ENCODE measurements at places on chromosomes 11 and 22. TPM values are rescaled to one million over a fixed set of nuclear protein-coding genes. Genes with fewer than 3 reads are reported as not detected.

DNA sequence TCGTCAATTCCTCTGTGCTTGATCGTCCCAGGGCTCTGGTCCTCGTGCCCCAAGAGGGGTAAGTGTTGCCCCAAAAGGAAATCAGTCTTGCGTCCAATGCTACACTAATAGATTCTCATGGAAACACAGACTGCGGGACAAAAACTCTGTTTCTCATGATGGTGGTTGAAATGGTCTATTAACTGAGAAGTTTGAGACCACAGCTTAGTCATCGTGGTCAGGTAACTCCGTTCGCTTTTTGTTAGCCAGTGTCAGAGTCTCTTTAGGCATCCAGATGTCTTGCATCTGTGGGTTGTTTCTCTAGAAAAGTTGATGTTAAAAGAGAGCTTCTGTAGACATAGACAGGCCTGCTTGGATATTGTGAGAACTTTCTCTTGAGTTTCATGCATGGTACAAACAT is 104.6 kb upstream of the SORL1-AS1 start:
- H3K36me3 ChIP-seq, result peaks cover 3% of the 10 kb centered on the region
- no peak for DNase-seq
- H3K27me3 ChIP-seq, result no peaks in the 10 kb centered on the region
- H3K4me1 ChIP-seq, result peaks cover 4% of the 10 kb centered on the region
- no peak overlapping the region for H3K4me3 ChIP-seq

DNA sequence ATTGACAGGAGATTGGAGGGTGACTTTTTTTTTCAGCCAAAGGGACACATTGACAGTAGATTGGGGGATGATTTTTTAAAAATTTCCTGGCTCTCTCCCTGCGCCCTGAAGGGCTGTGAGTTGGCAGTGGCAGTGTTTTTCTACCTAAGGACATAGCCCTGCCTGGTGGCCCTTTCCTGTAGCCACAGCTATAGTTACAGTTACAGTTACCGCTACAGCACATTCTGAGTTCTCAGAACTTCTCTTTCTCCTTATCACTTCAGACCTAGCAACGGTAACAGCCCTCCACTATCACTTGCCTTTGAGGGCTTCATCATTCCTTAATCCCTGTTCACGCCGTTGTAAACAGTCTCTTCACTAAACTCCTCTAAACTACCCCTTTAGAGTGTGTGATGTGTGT is 684 bp downstream of the MRGPRX2 start:
- no peak overlapping the region for H3K27ac ChIP-seq
- no peak overlapping the region for H3K4me3 ChIP-seq
- H3K4me1 ChIP-seq, result no peaks in the 10 kb centered on the region
- peaks cover 16% of the 10 kb centered on the region for H3K27me3 ChIP-seq
- no peaks in the 10 kb centered on the region for H3K36me3 ChIP-seq

- no peaks in the 10 kb centered on the region for H3K36me3 ChIP-seq
- peaks cover 100% of the 10 kb centered on the region for H3K27me3 ChIP-seq
- no peak for DNase-seq
- H3K4me1 ChIP-seq, result peaks cover 38% of the 10 kb centered on the region
Observed at GRCh38 chr11:129374081-129374992, 1.3 kb upstream of the BARX2 start.

GRCh38 chr11:13105237-13105844 is 96.2 kb downstream of the RASSF10 start:
- DNase-seq, result peak; percentile 18
- no peaks in the 10 kb centered on the region for H3K36me3 ChIP-seq
- H3K4me3 ChIP-seq, result no peak overlapping the region
- peaks cover 18% of the 10 kb centered on the region for H3K4me1 ChIP-seq
- peaks cover 10% of the 10 kb centered on the region for H3K27me3 ChIP-seq
- H3K27ac ChIP-seq, result peak overlapping the region; percentile 31

DNA sequence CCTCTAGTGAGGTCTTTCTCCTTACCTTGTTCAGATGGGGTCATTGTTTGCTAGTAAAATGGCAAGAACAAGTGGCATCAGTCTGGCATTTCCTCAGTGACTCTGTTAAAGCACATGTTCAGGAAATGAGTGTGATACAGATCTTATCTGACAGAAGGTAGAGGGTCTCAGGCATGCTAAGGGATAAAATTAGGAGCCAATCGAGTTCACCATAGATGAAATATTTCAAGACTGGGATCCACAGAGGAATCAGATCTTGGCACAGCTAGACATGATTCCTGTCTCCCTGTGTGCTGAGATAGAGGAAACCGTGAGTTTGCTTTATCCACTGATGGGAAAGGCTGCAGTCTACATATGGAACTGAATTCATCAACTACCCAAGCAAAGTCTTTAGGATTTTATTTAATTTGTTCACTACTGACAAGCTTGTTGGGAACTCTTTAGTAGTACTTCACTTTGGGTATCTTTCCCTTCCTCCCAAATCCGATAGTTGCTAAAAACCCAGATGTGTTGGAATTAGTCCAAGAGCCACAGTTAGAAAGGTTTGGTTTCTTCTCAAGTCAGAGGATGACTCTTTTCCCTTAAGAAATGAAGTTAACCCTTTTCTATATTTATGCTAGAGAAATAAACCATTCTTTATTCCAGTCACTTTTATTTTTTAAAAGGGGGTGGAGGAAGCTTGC is 18.4 kb downstream of the FAM118B start:
- peaks cover under 1% of the 10 kb centered on the region for H3K36me3 ChIP-seq
- peak overlapping the region; percentile 41 for H3K27ac ChIP-seq
- H3K27me3 ChIP-seq, result no peaks in the 10 kb centered on the region

- peaks cover 25% of the 10 kb centered on the region for H3K4me1 ChIP-seq
- H3K4me3 ChIP-seq, result no peak overlapping the region
- H3K27ac ChIP-seq, result no peak overlapping the region
- DNase-seq, result no peak
Observed at GRCh38 chr11:34239465-34240149, 118.2 kb downstream of the ABTB2 start.

DNA sequence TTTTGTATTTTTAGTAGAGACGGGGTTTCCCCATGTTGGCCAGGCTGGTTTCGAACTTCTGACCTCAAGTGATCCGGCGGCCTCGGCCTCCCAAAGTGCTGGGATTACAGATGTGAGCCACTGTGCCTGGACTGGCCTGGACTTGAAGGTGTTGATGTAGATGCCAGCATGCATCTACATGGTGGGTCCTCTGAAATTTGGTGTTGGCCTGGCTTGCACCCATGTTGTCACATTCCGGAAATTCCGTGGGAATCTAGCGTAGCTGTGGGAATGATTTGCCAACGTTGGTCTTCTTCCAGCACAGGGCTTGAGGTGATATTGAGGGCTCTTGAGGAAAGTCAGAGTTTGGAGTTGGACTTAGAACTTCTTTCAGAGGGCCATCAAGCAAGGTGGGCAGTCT is 6.5 kb downstream of the PACS1 start:
- no peaks in the 10 kb centered on the region for H3K27me3 ChIP-seq
- peaks cover 26% of the 10 kb centered on the region for H3K36me3 ChIP-seq
- peaks cover 41% of the 10 kb centered on the region for H3K4me1 ChIP-seq
- no peak for DNase-seq
- H3K27ac ChIP-seq, result peak overlapping the region; percentile 42

DNA sequence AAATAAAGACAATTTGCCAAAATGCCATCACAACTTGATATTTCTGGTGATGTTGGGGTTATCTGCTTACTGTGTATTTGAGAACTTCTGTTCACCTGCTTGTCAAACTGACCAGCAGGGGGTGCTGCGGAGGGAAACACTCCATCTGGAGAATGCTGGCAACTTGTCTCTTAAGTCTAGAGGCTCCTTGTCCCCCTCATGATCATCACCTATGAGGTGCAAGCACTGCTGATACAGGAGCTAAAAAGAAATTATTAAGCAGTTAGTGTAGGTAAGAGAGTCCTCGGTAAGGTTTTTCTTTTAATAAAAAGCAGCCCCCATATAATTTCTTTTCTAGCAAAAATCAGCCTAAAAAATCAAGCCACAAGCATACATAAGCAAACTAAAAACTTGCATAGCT is 32.7 kb upstream of the GLYATL1B start:
- H3K4me3 ChIP-seq, result no peak overlapping the region
- peaks cover 32% of the 10 kb centered on the region for H3K27me3 ChIP-seq
- peaks cover 5% of the 10 kb centered on the region for H3K4me1 ChIP-seq
- peak; percentile 51 for DNase-seq
- H3K36me3 ChIP-seq, result no peaks in the 10 kb centered on the region

DNA sequence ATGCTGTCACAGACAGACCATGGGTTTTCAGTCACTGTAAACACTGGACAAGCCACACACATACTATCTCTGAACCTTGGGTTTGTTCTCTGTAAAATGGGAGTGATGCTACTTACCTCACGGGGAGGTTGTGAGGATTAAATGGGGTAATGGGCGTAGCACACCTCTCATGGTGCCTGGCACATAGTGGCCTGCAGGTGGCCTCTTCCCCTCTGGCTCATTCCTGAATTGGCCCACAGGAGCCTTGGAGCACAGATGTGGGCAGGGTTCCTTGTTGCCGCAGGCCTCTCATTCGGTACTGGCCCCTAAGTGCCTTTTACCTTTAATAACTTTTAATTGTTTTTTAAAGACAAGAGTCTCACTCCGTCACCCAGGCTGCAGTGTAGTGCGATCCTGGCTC is 11.7 kb downstream of the MICAL2 start:
- no peak overlapping the region for H3K27ac ChIP-seq
- no peak overlapping the region for H3K4me3 ChIP-seq
- DNase-seq, result no peak

- no peaks in the 10 kb centered on the region for H3K27me3 ChIP-seq
- peak overlapping the region; percentile 90 for H3K27ac ChIP-seq
- no peak overlapping the region for H3K4me3 ChIP-seq
- DNase-seq, result no peak
Observed at GRCh38 chr22:18021431-18021830, 2.9 kb downstream of the MICAL3 start.

GRCh38 chr11:61012737-61013215 is 41.3 kb downstream of the CD6 start:
- no peak overlapping the region for H3K4me3 ChIP-seq
- H3K4me1 ChIP-seq, result peaks cover 5% of the 10 kb centered on the region

DNA sequence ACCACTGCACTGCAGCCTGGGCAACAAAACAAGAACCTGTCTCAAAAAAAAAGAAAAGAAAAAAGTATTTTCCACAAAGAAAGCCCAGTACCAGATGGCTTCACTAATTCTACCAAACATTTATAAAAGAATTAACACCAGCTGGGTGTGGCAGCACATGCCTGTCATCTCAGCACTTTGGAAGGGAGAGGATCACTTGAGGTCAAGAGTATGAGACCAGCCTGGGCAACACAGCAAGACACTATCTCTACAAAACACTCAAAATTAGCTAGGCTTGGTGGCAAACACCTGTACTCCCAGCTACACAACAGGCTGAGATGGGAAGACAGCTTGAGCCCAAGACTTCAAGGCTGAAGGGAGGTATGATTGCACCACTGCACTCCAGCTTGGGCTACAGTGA is 20.1 kb downstream of the RSF1 start:
- no peak for DNase-seq
- no peak overlapping the region for H3K4me3 ChIP-seq

GRCh38 chr11:133347988-133348387 is 184.3 kb downstream of the OPCML start:
- no peak overlapping the region for H3K27ac ChIP-seq
- H3K4me1 ChIP-seq, result no peaks in the 10 kb centered on the region
- H3K36me3 ChIP-seq, result no peaks in the 10 kb centered on the region
- no peak for DNase-seq
- no peak overlapping the region for H3K4me3 ChIP-seq

DNA sequence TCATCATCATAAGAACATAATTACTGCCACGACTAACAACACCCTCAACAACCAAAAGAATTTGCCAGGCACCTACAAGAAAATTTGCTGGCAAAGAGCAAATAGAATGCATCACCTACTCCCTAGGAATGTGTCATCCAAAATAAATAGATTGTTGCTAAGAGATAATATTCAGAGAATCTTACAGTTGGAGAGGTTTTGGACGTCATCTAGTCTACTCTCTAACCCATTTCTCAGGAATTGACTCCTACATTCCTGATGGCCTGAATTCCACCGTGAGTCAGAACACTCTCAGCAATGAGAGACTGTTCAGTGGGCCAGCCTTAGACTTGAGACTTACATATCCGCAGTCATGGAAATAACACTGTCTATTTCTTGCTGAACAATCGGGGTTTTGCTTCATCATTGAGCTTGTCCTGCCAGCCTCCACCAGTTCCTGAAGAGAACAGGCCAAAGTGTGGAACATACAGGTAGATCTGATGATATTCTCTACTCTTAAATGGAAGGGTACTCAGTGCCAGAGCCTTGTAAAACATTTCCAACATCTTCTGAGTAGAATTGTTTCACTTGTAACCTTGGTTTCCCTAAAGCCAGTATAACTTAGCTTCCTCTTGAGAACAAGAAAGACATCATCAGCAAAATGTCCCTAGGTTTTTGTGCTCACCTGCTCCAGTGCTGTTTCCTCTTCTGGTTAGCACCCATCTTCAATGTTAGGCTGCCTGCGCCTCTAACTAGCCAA is 8.3 kb downstream of the KIRREL3 start:
- no peaks in the 10 kb centered on the region for H3K36me3 ChIP-seq
- H3K27ac ChIP-seq, result no peak overlapping the region
- no peak overlapping the region for H3K4me3 ChIP-seq
- no peak for DNase-seq
- H3K4me1 ChIP-seq, result no peaks in the 10 kb centered on the region

Gene MN1
- total RNA-seq, result 7.7 TPM

Gene OR10AG1
- total RNA-seq, result not detected

Gene PGR
- total RNA-seq, result 11.7 TPM

Gene MUC5AC
- not detected for total RNA-seq

Gene ZDHHC13
- total RNA-seq, result 8.0 TPM

Measured in left ventricle myocardium inferior (tissue), 1 donor.